ENCODE measurements at places on chromosomes 2 and 18. TPM values are rescaled to one million over a fixed set of nuclear protein-coding genes. Genes with fewer than 3 reads are reported as not detected.
A peak's percentile ranks its signal among the peaks of the same experiment; 100 is the strongest.

DNA sequence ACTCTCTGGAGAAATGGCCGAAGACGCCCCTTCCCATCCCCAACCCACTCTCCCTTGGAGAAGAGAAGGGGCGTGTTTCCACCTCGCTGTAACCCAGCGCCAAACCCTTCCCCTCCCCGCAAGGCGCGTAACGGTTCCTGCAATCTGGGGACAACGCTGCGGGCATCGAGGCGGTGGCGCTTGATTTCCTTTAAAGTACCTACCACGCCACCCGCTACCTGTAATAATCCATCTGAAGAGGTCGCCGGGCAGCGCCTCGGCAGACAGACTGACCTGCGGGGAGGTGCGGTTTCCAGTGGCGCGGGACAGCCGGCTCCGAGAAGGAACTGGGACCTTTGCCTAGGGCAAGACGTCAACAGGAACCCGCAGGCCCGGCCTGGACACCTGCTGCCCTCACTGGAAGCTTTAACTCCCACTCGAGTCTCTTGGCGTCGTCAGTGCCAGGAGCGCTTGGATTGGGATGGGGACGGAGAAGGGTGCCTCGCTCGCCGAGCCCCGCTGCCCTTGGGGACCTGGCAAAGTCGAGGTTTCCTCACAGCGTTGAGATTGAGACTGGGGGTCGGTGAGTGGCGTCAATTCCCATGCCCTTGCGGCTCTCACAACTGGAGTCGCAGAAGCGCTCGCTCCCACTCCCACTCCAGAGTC is at the start of gene CYP1B1:
CYP1B1 (minus strand) TSS at position 645 of the 645 bp plus-strand sequence. CDS start 763 bp downstream, outside the sequence.
- no peak for DNase-seq
- peaks cover 12% of the 10 kb centered on the region for H3K4me1 ChIP-seq
- H3K27ac ChIP-seq: peak within 1 kb of the TSS; percentile 28
- peaks cover 14% of the 10 kb centered on the region for H3K27me3 ChIP-seq
- H3K36me3 ChIP-seq: no peaks in the 10 kb centered on the region

GRCh38 chr2:200340508-200341224 is 34.2 kb downstream of the SPATS2L start:
- no peaks in the 10 kb centered on the region for H3K27me3 ChIP-seq
- H3K4me1 ChIP-seq: peaks cover 22% of the 10 kb centered on the region
- H3K36me3 ChIP-seq: no peaks in the 10 kb centered on the region
- H3K4me3 ChIP-seq: no peak overlapping the region
- no peak for DNase-seq
- no peak overlapping the region for H3K27ac ChIP-seq

GRCh38 chr2:112010751-112011150 is 44.3 kb upstream of the TMEM87B start:
- H3K27me3 ChIP-seq: no peaks in the 10 kb centered on the region
- H3K4me3 ChIP-seq: no peak overlapping the region
- H3K27ac ChIP-seq: no peak overlapping the region

DNA sequence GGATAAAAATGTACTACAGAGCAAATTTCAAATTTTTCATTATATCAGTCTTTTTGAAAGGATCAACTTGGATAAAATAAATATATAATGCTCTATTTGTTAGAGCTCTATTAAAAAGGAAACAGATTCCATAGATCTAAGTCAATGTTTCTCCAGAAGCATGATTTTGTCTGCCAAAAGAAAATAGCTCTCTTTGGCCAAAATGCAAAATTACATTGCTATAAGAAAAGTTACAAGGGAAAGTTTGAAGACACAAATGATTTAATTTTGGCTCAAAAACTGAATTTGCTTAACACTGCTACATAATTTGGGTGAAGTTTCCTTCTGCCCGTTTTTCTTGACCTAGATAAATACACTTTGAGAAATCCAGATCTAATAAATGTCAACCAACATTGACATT is 15.7 kb downstream of the C2orf69 start:
- no peaks in the 10 kb centered on the region for H3K36me3 ChIP-seq
- DNase-seq: no peak
- H3K4me3 ChIP-seq: no peak overlapping the region
- no peak overlapping the region for H3K27ac ChIP-seq
- no peaks in the 10 kb centered on the region for H3K27me3 ChIP-seq
- no peaks in the 10 kb centered on the region for H3K4me1 ChIP-seq

GRCh38 chr18:7202169-7202568 is 28.7 kb upstream of the LRRC30 start:
- H3K4me1 ChIP-seq: no peaks in the 10 kb centered on the region
- H3K27ac ChIP-seq: no peak overlapping the region
- H3K36me3 ChIP-seq: no peaks in the 10 kb centered on the region
- H3K4me3 ChIP-seq: no peak overlapping the region

Gene TMEM17
- total RNA-seq: not detected

Gene RAX
- not detected for total RNA-seq

Gene SLC19A3
- 16.5 TPM for total RNA-seq

Gene KIF5C
- total RNA-seq: 6.2 TPM

Gene CTIF
- 55.3 TPM for total RNA-seq
